ENCODE measurements at places on chromosomes 7 and 10. TPM values are rescaled to one million over a fixed set of nuclear protein-coding genes. Genes with fewer than 3 reads are reported as not detected.
A peak's percentile ranks its signal among the peaks of the same experiment; 100 is the strongest.

- no peak for DNase-seq
Measured at GRCh38 chr10:117788911-117789310, 246.4 kb downstream of the EMX2 start.

DNA sequence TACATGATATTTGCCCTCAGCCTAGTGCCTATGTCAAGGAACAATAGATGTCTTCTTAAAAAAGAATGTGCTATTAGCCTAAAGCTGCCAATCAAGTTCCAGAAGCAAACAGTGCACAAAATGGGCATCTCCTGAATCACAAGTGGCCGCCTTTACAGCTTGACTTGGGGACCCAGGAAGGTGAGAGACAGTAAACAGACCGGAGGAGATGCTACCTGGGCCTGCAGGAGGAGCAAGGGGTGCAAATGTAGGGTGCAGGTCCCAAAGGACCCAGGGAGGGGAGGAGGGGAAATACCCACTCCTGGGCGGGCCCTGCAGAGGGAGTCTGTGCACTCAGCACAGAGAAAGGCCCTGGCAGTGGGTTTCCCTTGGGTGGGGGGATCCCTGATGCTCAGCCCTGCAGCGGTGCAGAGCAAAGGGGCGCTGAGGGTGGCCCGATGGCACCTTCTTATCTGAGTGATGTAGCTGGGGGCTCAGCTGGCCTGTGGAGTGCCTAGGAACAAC lies 147.7 kb downstream of the WDR11 start:
- DNase-seq = no peak

CDK6 gene
- 2.6 TPM for polyA plus RNA-seq

DNA sequence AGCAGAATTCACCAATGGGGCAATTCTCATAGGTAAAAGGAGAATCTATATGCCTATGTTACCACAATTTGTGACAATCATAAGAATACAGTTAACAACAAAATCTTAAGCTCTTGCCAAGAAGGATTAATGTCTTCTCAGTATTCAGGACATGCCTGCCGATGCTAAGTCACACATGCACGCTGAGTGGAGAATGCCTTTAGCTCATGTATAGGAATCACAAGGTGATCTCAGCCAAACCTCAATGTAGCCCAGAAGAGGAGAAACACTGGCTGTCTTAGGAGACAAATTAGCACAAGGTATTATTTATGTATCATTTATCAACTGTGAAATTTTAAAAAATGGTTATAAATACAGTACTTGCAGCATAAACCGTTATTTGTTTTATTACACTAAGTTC lies 2.7 kb downstream of the HTR7 start:
- no peak for DNase-seq

STOX1 gene
- 0.22 TPM for polyA plus RNA-seq

DNA sequence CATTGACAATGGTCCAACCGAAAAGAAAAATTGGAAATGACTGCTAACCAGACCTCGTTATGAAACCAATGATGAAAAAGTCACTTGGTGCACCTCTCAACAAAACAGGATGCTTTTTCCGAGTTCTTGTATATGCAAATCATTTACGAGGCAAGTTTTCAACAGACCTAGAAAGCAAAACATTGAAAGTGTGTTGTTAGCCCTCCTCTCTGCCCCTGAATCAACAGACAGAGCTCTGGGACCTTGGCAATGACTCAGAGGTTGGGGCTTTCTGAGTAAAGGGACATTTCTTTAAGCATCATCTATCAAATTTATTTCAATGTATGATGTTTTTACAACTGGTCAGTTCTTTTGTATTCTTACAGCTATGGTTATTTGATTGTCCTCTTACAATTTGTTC lies 16.3 kb upstream of the DKK1 start:
- no peak for DNase-seq

SPACDR gene
- polyA plus RNA-seq = 0.93 TPM

DHX32 gene
- 15.8 TPM for polyA plus RNA-seq

NEUROG3 gene
- polyA plus RNA-seq = not detected

GRCh38 chr10:71239946-71240795 lies 27.8 kb downstream of the UNC5B start:
- DNase-seq = peak; percentile 70

CALML3 gene
- not detected for polyA plus RNA-seq

- DNase-seq = no peak
Measured at GRCh38 chr7:100029596-100029995, 14.2 kb downstream of the ZKSCAN1 start.

OR6V1 gene
- polyA plus RNA-seq = not detected

XRCC2 gene
- polyA plus RNA-seq = 0.06 TPM

EMX2 gene
- polyA plus RNA-seq = 0.59 TPM

GRCh38 chr7:5557920-5558401 lies 134.3 kb upstream of the TNRC18 start:
- DNase-seq = peak; percentile 76

DNA sequence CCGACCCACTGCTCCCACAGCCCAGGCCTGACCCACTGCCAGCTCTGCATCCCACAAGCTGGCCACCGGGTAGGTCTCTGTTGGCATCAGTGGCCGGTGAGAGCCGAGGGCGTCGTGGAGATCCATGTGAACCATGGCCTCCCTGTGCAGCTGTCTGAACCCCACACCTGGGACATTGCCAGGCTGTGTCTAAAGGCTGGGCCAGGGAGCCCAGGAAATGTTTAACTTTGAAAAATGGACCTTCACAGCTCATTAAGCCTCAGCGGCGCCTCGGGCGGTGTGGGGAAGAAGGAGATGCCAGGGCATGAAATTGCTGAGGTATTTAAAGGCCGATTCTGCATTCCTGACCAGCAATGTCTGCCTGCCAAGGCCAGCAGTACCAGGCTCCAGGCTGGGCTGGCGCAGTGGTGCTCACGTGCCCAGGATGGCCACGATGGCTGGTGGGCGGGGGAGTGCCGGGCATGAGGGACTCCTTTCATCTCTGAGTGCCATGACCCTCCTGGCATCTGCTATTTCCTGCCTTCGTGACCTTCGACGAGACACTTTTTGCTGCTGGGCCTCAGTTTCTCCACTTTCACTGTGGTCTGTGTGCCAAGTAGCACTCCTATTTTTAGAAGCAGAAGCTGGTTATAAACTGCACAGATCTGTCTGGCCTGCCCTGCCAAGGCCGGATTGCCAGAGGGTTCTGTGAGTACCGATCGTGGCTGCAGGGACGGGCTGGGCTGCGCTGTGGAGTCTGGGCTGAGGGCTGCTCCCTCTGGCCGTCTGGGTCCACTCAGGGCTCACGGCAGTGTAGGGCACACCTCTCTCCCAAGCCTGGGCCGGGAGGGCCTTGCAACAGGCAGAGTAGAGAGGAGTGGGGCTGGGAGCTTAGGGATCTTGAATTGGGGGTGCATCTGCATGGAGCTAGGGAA lies 21.8 kb downstream of the ELFN1 start:
- DNase-seq = peak; percentile 66

DNA sequence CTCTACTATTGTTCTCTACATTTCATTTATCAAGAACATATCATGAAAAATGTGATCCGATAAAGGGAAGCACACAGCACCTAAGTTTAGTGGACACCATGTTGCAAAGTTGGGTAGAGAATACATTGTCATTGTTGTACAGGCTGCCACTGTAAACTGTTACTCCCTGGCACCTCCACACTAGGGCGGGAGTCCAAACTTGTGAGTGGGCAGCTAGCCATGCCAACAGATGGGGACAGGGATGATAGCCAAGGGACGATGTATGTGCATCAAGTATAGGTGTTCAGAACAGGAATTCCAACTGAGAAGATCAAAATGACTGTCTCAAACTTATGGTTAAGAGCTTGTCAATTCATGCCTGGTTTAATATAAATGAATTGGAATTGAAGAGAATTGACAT lies 31.1 kb upstream of the COMMD3 start:
- DNase-seq = no peak

- DNase-seq = no peak
Measured at GRCh38 chr10:72010234-72010973, 46.2 kb downstream of the CHST3 start.

HELLS gene
- polyA plus RNA-seq = 0.39 TPM

DNA sequence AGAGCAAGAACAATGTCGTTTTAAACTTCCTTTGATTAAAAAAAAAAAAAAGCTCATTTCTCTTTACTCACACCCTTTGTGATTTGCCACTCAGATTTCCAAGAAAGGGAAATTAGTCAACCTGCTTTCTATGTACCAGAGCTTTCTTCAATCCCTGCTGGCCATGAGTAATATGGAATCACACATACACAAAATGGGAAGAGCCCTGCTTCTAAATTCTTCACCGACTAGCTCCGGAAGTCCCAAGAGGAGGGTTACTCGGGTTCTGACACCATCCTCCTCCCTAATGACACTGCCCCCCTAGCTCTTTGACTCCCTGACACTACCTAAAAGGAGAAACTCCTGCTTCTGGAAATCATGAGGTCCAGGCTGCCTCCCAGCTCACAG lies 81.8 kb upstream of the SFMBT2 start:
- DNase-seq = no peak

- no peak for DNase-seq
Measured at GRCh38 chr10:93947055-93947454, 46.7 kb upstream of the PLCE1 start.

SDK1 gene
- polyA plus RNA-seq = 2.1 TPM

GRCh38 chr10:128263891-128264688 lies 137.9 kb upstream of the MKI67 start:
- DNase-seq = peak; percentile 66

GRCh38 chr10:58219875-58220274 lies 47.8 kb downstream of the IPMK start:
- peak; percentile 6 for DNase-seq

GSTO2 gene
- 0.51 TPM for polyA plus RNA-seq

DNA sequence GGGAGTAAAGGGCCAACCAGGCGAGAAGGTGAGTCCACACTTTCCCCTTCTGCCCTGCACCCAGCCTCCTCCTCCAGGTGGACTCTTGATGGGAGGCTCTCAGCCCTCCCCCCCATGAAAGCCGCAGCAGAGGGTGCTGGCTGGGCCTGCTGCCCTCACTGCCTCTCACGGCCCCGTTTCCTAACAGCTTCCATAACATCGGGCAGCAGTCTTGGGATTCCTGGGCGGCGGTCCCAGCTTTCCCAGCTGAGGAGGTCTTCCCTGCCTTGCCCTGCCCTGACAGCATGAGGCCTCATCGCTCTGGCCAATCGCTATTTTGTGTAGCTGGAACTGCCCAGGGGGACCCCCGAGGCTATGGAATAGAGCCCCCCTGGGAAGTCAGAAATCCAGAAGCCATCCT lies 76.3 kb downstream of the COL13A1 start:
- peak; percentile 34 for DNase-seq

DNA sequence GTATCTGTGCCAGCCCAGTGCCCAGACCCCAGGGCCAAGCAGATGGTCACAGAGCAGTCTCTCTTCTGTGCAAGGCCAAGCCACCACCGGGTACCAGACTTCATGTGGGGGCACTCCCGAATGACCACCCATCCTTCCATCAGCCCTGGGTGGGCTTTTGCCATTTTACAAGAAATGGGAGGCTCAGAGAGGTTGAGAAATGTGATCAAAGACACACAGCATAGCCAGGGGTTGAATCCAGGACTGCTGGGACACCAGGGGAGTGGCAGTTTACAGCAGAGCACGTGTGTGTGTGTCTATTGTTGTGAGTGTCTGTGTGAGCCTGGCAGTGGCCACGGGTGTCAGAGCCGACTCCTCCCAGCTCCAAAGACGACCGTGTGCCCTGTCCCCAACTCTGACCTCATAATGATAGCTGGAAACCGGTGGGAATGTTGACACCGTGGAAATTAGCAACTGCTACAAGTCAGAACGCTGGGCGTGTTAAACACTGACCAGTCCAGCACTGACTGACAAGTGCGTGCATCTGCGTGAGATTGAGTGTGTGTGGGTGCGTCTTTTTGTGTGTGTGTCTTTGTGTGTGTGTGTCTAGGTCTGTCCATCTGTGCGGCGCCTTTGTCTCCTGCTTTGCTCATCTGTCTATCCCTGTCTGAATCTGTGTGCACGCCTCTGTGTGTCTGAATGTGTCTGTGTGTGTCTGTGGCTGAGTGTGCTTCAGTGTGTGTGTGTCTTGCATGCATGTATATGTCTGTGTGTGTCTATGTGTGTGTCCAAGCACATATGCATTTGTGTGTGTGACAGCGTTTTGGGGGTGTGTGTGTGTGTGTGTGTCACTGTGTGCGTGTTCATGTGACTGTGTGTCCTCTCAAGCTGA lies 17.2 kb upstream of the SLC29A4 start:
- no peak for DNase-seq

CALD1 gene
- polyA plus RNA-seq = 69.9 TPM

TYSND1 gene
- 6.1 TPM for polyA plus RNA-seq

CYP26C1 gene
- not detected for polyA plus RNA-seq

UTF1 gene
- polyA plus RNA-seq = not detected

GRCh38 chr7:133742709-133743538 lies 384.2 kb upstream of the LRGUK start:
- DNase-seq = no peak

DNA sequence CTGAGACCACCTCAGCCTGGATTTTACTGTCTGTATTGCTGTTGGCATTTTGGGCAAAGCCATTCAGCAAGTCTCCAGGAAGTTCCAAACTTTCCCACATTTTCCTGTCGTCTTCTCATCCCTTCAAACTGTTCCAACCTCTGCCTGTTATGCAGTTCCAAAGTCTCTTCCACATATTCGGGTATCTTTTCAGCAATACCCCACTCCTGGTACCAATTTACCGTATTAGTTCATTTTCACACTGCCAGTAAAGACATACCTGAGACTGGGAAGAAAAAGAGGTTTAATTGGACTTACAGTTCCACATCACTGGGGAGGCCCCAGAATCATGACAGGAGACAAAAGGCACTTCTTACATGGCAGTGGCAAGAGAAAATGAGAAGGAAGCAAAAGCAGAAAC lies 62.8 kb downstream of the INPP5A start:
- DNase-seq = no peak

PI4K2A gene
- 20.7 TPM for polyA plus RNA-seq

DNA sequence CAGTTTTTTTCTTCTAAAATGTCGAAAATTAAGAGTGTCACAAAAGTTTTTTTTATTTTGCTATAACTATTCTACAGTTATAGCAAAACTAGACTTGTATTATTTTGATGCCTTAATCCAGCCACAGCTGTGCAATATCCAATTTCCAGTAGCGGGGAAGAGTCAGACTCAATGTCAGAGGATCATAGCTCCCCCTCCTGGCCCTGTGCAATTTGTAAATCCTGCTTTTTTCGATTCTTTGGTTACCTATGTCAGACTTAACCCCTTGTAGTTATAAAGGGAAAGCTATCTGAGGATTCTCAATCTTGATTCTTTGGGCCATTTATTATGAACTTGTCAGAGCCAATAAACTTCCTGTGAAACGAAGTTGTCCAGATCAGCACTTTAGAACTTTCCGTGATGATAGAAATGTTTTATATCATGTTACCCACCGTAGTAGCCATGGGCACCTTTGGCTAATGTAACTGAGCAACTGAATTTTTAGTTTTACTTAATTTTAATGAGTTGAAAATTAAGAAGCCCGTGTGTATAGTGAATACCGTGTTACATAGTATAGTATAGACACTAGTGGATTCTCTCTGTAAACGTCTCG lies 87.7 kb upstream of the PRKCQ start:
- DNase-seq = no peak

- no peak for DNase-seq
Measured at GRCh38 chr10:69842020-69842419, 40.3 kb downstream of the COL13A1 start.

- no peak for DNase-seq
Measured at GRCh38 chr10:43897765-43898419, 249.2 kb upstream of the ZNF32 start.

Measured in heart right ventricle (tissue), 16 donors.